Iris pigment epithelial cell (primary cell): ENCODE measurements at places on chromosomes 6 and 20.
A peak's percentile ranks its signal among the peaks of the same experiment; 100 is the strongest.

GRCh38 chr6:38179300-38179699 lies 359.8 kb downstream of the ZFAND3 start:
- DNase-seq, result no peak

GRCh38 chr6:26457264-26457805 lies 420 bp upstream of the BTN2A1 start:
- DNase-seq, result no peak

DNA sequence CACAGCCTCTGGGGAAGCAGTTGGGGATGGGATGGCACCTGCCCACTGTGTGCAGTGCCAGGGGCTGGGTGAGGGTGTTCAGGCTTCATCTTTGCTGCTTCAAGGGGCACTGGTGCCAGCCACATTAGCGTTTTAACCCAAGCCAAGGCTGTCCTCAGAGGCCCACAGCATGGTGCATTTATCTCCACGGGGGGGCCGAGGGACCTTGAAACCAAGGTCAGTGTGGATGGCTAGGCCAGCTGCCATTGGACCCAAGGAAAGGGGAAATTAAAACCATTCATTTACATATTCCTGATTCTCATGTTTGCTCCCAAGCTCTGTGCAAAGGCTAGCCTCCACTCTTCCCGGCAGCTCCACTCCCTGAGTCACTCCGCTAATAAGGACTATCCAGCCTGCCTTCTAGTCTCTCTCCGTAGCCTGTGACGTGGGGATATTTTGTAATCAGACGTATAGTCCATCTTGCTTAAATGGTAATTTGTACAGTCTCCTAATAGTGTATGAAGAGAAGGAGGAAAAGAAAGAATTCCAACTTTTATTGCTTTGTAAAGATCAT lies 197.1 kb downstream of the CDH4 start:
- DNase-seq, result no peak

DNA sequence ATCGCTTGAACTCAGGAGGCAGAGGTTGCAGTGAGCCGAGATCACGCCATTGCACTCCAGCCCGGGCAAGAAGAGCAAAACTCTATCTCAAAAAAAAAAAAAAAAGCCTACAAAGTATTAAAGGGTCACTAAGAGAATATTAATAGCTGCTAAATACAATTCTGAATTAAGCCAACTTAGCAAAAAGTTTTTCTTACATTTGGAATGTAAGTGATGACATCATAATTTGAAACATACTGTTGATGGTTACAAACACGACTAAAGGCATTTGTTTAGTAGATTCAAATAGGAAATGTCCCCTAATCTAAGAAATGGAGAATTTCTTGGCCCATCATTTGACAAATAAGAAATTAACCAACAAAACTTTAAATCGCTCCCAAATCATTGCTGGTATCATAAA lies 282.8 kb downstream of the RNGTT start:
- no peak for DNase-seq

DNA sequence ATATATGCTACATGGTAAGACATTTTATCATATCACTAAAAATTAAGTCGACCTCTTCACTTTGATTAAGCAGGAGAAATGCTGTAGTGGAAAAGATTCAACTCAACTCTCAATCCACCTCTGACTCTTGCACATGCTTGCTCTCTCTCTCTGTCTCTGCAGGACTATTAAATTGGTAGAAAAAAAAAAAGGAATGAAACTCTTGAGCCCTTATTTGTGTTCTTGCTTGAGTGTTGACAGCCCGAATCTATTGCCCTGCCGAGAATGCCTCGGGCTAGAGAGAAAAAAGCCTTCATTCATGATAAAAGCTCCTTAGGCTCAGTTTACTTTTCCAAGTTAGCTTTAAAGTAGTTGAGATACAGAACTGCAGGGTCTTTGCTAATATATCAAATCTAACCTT lies 722.2 kb downstream of the PRKN start:
- DNase-seq, result no peak

- peak; percentile 45 for DNase-seq
Observed at GRCh38 chr6:43915986-43916923, 146.2 kb downstream of the VEGFA start.

GRCh38 chr6:121694389-121694788 lies 258.9 kb downstream of the GJA1 start:
- peak; percentile 75 for DNase-seq

- no peak for DNase-seq
Observed at GRCh38 chr6:123363912-123364311, 272.8 kb downstream of the TRDN start.

DNA sequence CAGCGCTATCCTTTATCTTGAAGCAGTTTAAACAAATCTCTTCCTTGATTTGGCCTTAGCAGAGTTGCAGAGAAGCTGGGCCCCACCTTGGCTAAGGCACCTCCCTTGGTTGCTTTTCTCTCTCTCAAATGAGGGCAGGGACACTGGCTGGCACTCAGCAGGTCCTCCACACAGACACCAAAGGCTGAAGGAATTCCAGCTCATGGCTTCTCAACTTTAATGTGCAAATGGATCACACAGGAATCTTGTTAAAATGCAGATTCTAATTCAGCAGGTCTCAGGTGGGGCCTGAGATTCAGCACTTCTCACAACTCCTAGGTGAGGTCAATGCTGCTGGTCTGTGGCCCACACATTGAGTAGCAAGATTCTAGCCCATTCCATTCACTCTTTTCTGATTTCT lies 25.7 kb downstream of the RIMS4 start:
- no peak for DNase-seq

DNA sequence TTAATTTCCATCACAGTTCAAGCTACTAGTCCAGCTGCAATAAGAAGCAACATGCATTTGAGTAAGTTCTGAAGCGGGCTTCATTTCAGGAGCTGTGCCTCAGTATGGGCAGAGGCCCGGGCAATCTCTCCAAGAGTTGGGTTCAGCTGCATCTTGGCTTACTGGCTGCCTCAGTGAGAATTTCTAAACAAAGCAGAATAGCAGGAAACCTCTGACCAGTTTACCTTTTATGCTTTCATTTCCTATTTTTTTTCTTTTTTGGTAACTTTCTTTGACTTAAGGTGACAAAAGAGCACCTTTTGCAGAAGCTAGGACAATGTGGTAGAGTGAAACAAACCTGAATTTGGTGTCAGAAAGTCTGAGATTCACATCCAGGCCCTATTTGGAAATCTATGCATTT lies 51.0 kb upstream of the FBXO30 start:
- DNase-seq, result no peak

DNA sequence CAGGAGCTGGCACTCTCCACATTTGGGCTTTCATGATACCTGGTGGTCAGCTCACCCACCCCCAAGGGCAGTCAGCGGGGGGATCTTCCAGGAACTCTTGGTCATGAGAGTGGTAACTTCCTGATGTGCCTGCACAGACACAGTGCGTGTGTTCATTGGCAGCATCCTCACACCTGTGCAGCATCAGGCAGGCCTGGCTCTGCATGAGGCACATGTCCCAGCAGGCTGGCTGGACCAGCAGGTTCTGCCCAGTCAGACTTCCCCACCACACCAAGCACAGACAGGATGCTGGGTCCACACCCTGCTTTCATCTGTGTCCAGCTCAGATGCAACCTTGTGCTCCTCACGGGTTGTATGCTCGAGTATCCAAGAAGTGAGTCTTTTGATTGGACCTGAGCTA lies 15.7 kb upstream of the UNC93A start:
- DNase-seq, result no peak

- peak; percentile 89 for DNase-seq
Observed at GRCh38 chr6:30102970-30103871, 9.7 kb downstream of the TRIM31 start.

GRCh38 chr20:60473211-60473610 lies 515.0 kb downstream of the CDH26 start:
- no peak for DNase-seq

DNA sequence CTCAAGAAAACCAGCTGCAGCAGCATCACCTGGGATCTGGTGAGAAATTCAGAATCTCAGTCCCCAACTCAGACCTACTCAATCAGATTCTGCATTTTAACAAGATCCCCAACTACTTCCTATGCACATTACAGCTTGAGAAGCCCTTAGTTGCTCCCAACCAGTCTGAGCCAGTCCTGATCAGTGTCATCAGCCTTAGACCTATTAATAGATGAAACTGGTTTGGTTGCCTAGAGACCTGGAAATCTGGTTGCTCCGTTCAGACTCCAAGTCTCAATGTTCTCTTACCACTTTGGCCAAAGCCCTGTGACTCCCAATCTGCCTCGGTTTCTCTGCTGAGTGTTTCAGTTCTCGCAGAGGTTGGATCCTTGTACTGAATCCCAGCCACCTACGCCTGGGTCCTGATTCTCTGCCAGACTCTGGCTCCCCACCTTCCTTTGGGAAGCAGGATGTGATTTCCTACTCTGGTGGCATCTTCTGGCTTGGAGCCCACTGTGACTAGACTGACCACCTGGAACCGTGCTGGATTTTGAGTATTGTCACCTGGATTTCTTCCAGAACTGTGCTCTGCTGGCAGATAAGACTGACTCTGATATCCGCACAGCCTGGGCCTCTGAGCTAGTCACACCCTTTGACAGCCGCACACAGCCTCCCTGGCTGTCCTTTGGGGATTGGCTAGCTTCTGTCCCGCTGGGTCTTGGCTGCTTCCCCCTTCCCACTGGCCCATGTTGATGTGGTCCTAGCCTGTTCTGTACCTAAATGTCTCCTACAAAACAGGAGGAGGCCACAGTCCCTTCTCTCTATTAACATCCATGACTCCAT lies 20.3 kb upstream of the ATXN1 start:
- DNase-seq, result no peak

- peak; percentile 3 for DNase-seq
Observed at GRCh38 chr20:52230409-52230808, 38.8 kb upstream of the ZFP64 start.

- no peak for DNase-seq
Observed at GRCh38 chr6:134238960-134239795, 78.7 kb downstream of the SGK1 start.

DNA sequence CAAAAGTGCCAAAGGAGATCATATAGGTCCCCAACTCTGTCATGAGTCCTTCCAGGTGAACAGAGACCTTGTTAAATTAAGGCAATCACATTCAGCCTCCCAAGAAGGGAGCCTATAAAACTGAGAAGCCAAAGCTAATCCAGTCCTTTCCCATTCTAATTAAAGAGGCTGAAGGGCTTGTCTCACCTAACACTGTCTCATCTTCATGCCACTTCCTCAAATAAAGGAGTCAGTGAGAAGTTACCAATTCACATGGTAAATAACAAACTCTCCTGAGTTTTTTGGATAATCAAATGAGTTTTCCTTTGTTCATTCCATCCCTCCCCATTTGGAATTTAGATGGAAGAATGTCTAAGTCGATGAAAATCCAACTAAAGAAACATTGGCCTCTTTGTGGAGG lies 242.8 kb downstream of the UST start:
- no peak for DNase-seq

DNA sequence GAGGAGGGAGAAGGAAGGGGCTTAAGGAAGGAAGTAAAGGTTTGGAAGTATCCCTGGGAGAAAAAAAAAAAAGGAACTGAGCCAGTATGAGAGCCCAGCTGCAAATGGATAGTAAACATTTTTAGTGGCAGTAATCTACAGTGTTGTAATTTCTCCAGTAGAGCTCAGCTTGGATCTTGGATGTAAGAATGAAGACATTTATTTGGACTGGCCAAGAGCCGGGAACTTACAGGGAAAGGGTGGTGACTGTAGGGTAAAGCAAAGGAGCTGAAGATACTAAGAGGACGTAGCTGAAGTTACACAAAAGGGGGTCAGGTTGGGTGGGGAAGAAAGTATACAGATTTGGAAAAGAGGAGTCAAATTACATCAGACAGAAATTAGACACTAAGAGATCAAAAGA lies 13.5 kb downstream of the EEF1E1 start:
- DNase-seq, result peak; percentile 39

DNA sequence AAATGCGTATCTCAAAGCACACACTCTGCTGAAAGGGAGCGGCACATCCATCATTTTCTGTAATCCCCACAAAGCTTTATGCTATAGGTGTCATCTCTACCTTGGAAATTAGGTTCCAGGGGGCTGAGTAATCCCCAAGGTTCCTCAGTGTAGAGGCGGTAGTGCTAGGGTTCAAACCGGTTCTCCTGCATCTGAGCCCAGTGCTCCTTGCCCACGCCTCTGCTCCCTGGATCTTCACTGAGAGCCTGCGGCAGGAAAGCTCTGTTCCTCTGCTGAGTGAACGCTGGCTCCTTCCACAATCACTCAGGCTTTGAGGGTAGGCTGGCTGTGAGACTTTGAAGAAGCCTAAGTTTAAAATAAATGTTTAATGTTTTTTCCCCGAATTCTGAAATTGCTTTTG lies 24.9 kb downstream of the SLC22A23 start:
- DNase-seq, result no peak

GRCh38 chr6:114287461-114287860 lies 55.4 kb downstream of the HS3ST5 start:
- DNase-seq, result no peak

- peak; percentile 48 for DNase-seq
Observed at GRCh38 chr6:83127976-83128375, 60.5 kb downstream of the DOP1A start.

DNA sequence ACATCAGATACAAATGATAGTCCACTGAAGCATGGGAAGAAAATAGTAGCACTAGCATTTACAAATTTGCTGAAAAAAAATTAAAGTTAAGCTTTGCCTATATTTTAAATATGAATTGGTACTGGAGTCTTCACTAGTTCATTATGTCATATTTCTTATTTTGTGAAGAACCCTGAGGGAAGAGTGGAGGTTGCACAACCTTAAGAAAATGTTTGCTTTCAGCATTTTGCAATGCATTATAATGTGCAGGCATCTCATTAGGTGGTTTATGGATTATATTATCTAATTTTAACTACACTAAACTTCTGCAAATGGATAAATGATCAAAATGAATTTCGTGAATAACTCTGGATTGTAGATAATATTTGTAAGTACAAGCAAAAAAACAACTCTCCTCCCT lies 390.8 kb upstream of the HS3ST5 start:
- no peak for DNase-seq

GRCh38 chr20:35833241-35833640 lies 61.4 kb downstream of the PHF20 start:
- no peak for DNase-seq

- peak; percentile 79 for DNase-seq
Observed at GRCh38 chr20:3686867-3687321, 5.1 kb upstream of the ADAM33 start.

DNA sequence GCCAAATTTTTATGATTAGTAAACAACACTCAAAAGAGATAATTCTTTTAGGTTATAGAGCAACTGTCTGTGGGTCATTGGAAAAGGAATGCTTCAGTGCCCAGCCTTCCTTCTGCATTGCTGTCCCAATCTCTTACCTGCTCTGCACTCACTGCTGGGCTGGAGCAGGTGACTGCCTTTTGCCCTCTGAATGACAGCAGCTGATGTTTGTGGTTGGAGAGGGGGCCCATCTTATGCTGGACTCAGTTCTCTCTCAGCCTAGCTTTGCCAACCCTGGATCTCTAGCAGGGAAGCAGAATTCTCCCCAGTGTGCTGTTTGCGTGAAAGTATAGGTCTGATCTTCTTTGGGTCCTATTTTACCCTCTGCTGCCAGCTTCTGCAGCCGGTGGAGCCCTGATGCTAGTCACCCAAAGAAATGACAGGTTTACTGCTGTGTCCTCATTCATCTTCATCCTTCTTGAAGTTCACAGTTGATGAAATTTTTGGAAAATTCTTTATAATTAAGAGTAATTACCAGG lies 193.5 kb downstream of the ARID1B start:
- no peak for DNase-seq

- DNase-seq, result no peak
Observed at GRCh38 chr6:33731035-33731434, 15.7 kb downstream of the IP6K3 start.
